ENCODE measurements at places on chromosomes 16 and 17.
A peak's percentile ranks its signal among the peaks of the same experiment; 100 is the strongest.

GRCh38 chr17:82394278-82394677 is 22.7 kb downstream of the UTS2R start:
- DNase-seq: no peak

- DNase-seq: peak; percentile 68
Measured at GRCh38 chr16:25177831-25178688, 38.7 kb upstream of the AQP8 start.

- no peak for DNase-seq
Measured at GRCh38 chr17:47288531-47289116, 35.0 kb downstream of the ITGB3 start.

DNA sequence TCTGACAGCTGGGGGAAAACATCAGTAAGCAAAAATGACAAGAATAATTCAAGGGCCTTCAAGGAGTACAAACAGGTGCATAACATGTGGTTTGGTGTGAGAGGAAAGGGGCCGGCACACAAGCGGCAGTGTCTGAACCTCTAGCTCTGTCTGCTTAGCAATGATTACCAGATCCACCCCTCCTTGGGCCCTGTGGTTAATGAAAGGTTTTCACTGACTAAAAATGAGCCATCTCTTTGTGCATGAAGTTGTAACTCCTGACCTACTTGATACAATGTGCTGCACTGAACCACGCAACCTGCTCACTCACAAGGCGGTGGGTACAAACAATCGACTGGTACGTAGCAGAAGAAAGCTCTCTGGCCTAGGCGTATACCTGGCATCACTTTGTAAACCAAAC is 15.1 kb downstream of the FAM117A start:
- DNase-seq: no peak

DNA sequence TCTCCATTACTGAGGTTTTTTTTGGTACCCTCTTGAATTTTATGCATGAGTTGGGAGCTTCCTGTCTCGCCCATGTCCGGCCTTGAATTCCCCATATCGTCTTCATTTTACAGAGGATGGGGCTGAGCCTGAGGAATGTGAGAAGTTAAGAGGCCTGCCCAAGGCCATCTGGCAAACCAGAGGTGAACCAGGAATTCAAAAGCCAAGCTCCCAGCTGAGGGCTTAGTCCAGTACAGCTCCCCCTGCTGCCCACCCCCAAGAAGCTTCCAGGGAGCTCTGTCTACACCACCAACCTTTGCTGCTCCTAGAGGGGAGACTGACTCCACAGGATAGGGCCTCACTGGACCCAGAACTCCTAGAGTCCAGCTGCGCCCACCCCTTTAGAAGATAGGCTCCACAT is 20.7 kb upstream of the C16orf78 start:
- DNase-seq: no peak

- DNase-seq: peak; percentile 92
Measured at GRCh38 chr17:81917565-81918332, at the start of gene SIRT7. SIRT7 (minus strand) TSS chr17:81918176; CDS start chr17:81918131, 45 bp downstream.

DNA sequence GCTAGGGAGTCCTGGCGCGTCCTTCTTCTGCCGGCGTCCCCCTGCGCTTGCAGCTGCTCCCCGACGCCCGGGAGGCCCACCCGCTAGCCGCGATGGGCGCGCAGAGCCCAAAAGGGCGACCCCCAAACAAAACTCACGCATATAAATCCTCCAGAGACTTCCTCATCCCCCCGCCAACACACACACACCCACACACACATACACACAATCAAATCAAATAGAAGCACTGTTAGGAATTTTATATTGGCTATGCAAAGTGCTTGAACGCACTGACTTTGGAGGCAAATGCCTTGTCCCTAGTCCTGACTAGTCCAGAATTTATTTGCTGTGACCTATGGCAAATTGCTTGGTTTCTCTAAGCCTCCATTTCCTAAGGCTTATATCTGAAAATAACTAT is 23.8 kb upstream of the CRYM start:
- DNase-seq: no peak

- DNase-seq: no peak
Measured at GRCh38 chr17:57582881-57583756, 162.0 kb downstream of the CCDC182 start.

GRCh38 chr17:80789356-80789902 is 202.2 kb upstream of the CHMP6 start:
- peak; percentile 49 for DNase-seq

Measured in posterior vena cava (tissue), 2 donors.